Activated CD4-positive, alpha-beta T cell treated with anti-CD3 and anti-CD28 coated beads for 24 hours (primary cell): ENCODE measurements at places on chromosomes 3 and 15.

GRCh38 chr3:127915115-127915936, at the start of gene KBTBD12:
KBTBD12 (plus strand) TSS chr3:127915232; CDS start chr3:127923062, 7,830 bp downstream.
- no peak for DNase-seq

GRCh38 chr3:20680990-20681628, 495.1 kb upstream of the SGO1 start:
- DNase-seq: no peak

GRCh38 chr3:171333784-171334464, 126.3 kb downstream of the TNIK start:
- DNase-seq: no peak

DNA sequence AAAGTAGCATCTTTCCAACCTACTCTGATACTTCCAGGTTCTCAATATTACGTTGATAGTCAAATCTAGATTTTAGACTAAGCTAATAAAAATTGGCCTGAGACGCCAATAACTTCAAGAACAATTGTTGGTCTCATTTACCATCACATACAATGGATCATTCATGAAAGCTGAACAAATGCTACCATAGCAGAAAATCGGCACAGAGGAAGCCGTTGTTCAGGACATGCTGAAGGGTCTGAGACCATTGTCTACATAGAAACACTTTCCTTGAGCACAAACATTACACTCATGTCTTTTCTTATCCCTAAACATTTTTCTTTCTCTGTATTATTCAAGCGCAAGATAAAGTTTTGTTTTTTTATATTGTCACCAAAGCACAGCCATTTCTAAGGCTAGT, 37.2 kb upstream of the FHIT start:
- no peak for DNase-seq

DNA sequence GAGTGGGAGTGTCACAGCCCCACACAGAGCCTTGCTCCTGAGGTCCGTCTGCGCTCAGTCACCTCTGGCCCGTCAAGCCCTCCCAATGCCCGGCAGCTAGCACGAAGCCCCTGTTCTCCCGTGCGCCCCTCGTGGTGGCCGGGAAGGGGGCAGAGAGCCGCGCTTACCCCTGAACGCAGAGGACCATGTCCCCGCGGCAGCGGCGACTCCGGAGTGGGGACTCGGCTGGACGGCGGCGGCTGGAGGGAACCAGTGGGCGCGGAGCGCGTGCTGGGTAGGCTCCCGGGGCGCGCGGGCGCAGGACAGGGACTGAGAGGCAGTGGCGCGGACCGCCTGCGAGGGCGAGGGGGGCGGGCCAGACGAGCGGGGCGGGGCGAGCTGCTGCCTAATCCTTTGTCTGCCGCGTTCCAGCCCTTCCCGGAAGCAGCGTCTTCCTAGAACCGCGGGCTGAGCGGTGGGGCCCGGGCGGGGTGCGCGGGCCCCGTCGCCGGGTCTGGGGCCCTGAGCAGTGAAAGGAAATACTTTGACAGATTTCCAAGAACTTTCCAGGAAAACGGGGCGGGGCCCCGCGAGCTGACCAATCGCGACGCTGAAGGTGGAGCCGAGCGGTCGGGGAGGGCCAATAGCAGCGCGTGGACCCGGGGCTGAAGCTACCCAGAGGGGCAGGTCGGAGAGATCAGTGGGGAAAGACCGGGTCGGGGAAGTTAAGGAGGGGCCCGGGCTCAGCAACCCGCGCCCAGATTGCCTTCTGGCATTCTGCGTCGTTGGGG, at the start of gene CISH:
TSS of gene CISH (minus strand) at position 311 of the 770 bp plus-strand sequence. CDS start at position 187, 124 bp downstream.
- DNase-seq: peak; percentile 97

- no peak for DNase-seq
Observed at GRCh38 chr15:35606450-35606779, 60.5 kb upstream of the DPH6 start.

GRCh38 chr3:3815206-3815605, 16.0 kb downstream of the LRRN1 start:
- DNase-seq: no peak

- DNase-seq: no peak
Observed at GRCh38 chr15:91884606-91885005, 31.1 kb downstream of the SLCO3A1 start.

- DNase-seq: no peak
Observed at GRCh38 chr3:60772584-60772983, 478.7 kb downstream of the FHIT start.

GRCh38 chr3:134368751-134369105, 5.5 kb downstream of the AMOTL2 start:
- DNase-seq: no peak

DNA sequence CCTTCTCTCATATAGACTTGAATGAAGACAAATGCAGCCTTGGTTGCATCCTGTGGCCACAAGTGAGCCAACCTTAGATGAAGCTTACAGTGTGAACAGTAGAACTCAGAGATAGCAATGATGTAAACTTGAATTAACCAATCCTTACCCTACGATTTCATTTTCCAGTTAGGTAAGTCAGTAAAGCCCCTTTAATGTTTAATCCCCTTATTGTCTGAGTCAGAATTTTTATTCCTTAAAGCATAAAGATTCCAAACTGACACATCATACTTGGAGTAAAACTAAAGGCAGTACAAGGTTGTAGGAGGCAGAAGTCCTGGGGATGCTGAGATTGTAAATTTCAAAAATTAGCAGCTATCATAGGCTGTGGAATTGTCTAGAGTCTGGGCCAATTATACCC, 507.8 kb upstream of the DPH6 start:
- no peak for DNase-seq

DNA sequence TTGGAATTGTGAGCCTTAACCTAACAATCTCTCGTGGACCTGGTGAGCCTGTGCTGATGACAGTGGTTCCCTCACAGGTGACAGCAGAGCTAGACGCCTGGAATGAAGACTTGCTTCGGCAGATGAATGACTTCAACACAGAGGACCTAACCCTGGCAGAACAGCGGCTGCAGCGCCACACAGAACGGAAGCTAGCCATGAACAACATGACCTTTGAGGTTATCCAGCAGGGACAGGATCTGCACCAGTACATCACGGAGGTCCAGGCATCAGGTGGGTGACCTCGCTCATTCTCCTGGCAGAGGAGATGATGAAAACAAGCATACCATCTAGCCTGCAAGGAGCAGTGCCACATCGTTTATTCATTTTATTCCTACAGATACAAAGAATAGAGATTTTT, 316.9 kb upstream of the UMPS start:
- DNase-seq: no peak

- DNase-seq: no peak
Observed at GRCh38 chr3:37494216-37494615, 319.8 kb upstream of the LRRFIP2 start.

GRCh38 chr3:49017229-49017970, 980 bp downstream of the DALRD3 start:
- no peak for DNase-seq

DNA sequence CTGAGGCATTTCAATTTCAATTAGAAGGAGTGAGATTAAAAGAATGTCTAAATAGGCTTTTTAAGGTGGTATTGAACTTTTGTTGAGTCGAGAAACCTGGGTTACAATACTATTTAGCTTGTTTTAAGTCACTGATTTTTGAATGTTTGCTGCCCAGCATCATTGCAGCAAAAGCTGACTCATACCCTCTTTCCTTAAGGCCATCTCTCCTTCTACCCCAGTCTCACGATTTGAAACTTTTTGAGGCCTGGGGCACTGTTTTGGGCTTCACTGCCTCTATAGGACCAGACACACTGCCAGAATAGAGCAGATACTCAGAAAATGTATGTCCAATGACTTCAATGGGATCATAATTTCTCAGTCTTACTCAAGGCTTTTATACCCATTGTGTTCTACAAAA, 319.6 kb upstream of the TGFBR2 start:
- DNase-seq: no peak

GRCh38 chr3:196073255-196073753, 8.6 kb downstream of the TFRC start:
- peak; percentile 54 for DNase-seq

DNA sequence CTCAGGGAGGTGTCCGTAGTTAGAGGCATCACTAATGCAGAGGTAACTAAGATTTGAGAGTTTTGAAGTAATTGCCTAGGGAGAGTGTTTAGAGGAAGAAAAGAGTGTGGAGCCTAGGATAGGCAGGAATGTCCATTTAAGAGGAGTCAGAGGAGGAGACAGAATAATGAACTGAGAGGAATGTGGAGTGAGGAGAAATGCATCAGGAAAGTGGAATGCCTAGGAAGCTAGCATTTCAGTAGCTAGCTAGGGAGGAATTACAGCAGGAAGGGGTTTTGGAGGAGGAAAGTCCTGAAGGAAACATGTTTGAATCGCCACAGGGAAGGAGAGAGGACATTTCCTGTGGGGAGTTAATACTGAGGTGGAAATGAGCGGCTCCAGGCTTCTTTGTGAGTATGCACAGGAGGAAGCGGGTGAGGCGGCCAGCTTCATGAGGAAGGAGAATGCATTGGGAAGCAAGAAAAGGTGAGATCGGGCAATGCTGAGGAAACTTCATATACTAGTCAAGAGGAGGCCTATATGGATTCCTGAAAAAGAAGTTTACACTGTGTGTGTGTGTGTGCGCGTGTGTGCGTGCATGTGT, 154.3 kb downstream of the TMEM108 start:
- no peak for DNase-seq

DNA sequence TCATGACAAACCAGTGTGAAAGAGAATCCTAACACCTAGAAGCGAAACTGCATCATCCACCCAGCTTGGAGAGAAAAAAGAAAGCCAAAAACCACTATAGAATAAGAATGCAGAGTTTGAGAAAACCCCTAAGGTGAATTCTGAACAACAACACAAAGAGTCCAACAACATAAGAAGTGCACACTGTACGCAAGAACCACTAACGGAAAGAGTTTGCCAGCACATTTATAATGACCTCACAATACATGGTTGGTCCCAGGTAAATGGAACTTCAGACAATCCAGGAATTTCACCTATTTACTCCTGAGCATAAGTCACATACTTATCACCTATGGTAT, 128.3 kb upstream of the BHLHE40 start:
- no peak for DNase-seq

- no peak for DNase-seq
Observed at GRCh38 chr15:85745525-85746150, 49.1 kb downstream of the KLHL25 start.

DNA sequence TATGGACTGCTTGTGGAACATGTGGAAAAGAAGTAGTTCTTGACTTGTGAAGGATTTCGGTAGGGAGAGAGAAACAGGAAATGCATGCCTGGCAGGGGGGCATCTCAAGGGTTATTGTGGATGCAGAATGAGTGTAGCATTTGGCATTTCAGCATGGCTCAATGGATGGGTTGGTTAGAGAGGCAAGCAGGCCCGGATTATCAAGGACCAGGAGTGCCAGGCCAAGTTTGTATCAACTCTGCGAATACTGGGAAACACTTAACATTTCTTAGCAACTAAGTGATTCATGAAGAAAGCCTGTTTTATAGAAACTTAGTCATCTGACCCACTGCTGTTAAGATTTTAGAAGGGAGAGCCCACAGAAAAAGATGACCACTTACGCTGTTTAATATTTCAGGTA, 33.6 kb downstream of the KIF15 start:
- no peak for DNase-seq

GRCh38 chr3:167843886-167844285, 108.4 kb downstream of the SERPINI1 start:
- DNase-seq: no peak

DNA sequence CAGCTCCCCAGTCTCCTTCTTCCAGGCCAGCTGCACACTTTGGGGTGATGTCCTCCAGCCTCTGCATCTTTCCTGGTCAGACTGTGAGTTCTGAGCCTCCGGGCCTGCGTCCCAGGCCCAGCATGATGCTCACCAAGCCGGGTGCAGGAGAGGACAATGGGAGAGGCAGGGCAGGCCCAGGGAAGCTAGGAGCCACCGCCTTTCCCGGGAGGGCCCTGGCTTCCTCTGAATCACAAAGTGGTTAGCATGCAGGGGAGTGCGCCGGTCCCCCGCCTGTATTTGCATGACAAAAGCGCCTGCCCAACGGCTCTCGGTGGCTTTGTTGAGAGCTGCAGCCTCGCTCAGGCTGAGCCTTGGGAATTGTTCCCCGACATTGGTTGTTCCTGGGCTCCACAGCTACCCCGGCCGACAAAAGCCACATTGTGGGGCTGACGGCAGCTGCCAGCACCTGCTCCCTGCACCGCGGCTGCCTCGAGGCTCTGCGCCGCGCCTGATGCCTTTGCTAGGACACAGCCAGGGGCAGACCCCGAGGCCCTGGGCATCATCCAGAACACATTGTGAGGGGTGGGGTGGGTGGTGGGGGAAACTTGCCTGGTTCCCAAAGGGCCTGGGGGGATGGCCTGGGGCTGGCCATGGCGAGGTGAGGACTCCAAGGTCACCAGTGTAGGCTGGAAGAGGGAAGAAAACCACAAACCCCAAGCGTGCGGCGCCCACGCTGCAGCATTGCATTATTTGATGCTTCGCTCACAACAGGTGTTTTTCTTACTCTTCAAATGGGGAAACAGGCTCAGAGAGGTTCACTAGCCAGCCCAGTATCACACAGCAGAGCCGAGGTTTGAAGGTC, 20.0 kb upstream of the KLF13 start:
- DNase-seq: no peak

DNA sequence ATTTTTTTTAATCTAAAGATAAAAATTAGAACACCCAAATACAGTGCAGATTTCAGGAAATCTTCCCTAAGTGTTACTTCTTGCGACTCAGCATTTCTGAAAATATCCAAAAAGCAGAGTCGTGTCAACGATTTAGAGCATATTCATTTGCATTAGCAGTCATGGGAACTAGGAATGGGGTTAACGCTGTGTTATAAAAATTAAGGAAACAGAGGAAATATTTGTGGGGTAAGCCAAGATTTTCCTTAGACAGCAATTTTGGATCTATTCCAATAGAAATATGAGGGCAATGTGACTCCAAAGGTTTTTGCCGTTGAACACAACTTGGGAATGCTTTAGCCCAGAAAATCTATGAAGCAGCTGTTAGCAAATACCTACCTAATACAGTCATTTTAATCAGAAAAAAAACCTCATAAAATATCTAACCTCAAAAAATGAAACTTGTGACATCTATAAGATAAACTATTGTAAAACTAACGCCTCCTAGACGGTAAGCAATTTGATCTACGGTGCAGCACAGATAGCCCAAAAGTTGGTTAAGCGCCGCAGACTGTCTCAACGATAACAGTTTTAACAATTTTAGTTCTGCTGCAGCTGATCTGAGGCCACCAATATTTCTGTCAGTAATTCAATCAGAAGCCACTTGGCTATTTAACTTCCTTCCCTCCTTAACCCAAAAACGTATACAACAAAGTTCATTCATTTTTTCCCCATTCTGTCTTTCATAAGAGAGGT, 5.8 kb upstream of the ATP11B start:
- no peak for DNase-seq

DNA sequence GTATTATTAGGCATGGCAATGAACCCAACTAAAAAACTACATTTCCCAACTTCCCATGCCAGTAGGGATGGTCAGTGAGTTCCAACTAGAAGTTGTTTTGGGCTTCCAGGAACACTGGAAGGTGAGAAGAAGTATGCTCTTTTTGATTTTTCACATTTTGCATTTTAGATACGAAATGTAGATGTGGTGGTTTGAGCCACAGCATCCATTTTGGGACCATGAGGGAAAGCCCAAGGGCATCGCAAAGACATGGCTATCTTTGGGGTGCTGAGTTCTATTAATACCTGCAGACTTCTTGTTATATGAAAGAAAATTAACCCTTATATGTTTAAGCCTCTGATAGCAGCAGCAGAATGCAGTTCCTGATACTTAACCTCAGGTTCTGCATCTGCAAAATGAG, 62.9 kb downstream of the PTPRG start:
- DNase-seq: no peak
